ENCODE measurements at places on chromosomes 7 and 10. TPM values are rescaled to one million over a fixed set of nuclear protein-coding genes. Genes with fewer than 3 reads are reported as not detected.

The FAM25G gene
- total RNA-seq = not detected

The HK1 gene
- 129 TPM for total RNA-seq

The TMEM184A gene
- total RNA-seq = 0.11 TPM

The NACAD gene
- 2.4 TPM for total RNA-seq

The DKK1 gene
- total RNA-seq = 421 TPM

The LRGUK gene
- 0.12 TPM for total RNA-seq

The TMEM176B gene
- total RNA-seq = not detected

The ST8SIA6 gene
- not detected for total RNA-seq

The CH25H gene
- 0.25 TPM for total RNA-seq

The GDF2 gene
- not detected for total RNA-seq

The TET1 gene
- 2.0 TPM for total RNA-seq

The SERPINE1 gene
- 462 TPM for total RNA-seq

The CDK1 gene
- total RNA-seq = 98.9 TPM

The TBXAS1 gene
- not detected for total RNA-seq

The ASZ1 gene
- total RNA-seq = not detected

The CASD1 gene
- 12.8 TPM for total RNA-seq

The ARL4A gene
- total RNA-seq = 35.2 TPM

The ABCA13 gene
- total RNA-seq = 1.1 TPM

The ATP6V1F gene
- 84.0 TPM for total RNA-seq

The FERD3L gene
- total RNA-seq = not detected

The RPEL1 gene
- under 0.01 TPM for total RNA-seq

Measured in uterine smooth muscle cell (primary cell).